ENCODE measurements at places on chromosomes 5 and 9.

DNA sequence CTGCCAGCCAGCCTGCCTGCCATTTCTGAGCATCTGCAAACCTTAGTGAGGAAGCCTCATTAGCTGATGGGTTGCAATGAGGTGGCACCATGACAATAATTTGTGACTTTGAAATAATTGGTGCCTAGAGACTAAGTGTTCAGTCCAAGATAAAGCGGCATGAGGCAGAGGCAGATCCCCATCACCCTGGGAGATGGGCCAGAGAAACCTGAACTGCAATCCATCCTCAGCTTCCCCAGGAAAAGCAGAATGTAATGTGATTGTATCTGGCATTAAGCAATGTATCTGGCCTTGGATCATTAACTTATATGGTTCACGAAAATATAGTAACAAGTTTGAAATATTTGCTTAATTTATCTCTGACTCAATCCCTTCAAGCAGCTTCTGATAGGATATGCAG is 101.0 kb downstream of the SPOCK1 start:
- no peak overlapping the region for H3K4me3 ChIP-seq
- H3K27ac ChIP-seq, result no peak overlapping the region
- H3K4me1 ChIP-seq, result no peaks in the 10 kb centered on the region

- H3K27me3 ChIP-seq, result no peaks in the 10 kb centered on the region
- H3K27ac ChIP-seq, result no peak overlapping the region
- H3K4me3 ChIP-seq, result no peak overlapping the region
- no peaks in the 10 kb centered on the region for H3K36me3 ChIP-seq
These were observed 112.6 kb downstream of the TMC1 start for GRCh38 chr9:72633966-72634365.

DNA sequence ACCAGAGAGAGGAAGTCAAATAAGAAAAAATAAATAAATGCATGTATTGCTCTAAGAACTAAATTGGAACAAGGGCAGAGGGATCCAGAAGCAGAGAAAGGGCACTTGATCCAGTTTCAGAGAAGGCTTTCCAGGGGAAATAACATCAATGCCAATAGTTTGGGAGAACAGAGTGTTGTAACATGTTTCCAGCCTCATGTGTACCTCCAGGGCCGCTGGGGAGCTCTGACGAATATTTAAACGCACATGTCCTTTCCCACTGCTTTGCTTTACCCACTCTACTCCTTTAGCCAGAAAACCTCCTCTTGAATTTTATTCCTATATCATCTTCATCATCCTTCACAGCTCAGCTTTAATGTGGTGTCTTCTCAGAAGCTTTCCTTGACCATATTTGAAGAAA is 233.7 kb downstream of the ENC1 start:
- DNase-seq, result no peak
- no peaks in the 10 kb centered on the region for H3K4me1 ChIP-seq
- H3K36me3 ChIP-seq, result no peaks in the 10 kb centered on the region

DNA sequence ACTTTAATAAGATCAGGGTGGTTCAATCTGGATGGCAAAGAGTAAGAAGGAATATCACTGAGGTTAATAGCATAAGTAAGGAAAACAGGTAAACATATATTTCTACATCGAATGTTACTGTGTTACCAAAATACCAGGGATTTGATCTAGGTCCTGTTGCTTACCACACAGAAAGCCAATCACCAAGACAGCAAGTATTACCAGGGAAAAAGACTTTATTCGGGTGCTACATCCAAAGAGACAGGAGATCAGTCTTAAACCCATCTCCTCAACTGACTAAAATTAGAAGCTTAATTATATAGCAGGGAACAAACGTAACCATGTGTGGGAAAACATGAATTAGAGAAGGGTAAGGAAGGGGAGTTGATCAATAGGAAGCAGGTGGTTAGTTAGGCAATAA is 500.1 kb downstream of the EFNA5 start:
- no peak for DNase-seq
- H3K4me1 ChIP-seq, result no peaks in the 10 kb centered on the region
- no peaks in the 10 kb centered on the region for H3K27me3 ChIP-seq
- no peak overlapping the region for H3K4me3 ChIP-seq
- H3K36me3 ChIP-seq, result no peaks in the 10 kb centered on the region

DNA sequence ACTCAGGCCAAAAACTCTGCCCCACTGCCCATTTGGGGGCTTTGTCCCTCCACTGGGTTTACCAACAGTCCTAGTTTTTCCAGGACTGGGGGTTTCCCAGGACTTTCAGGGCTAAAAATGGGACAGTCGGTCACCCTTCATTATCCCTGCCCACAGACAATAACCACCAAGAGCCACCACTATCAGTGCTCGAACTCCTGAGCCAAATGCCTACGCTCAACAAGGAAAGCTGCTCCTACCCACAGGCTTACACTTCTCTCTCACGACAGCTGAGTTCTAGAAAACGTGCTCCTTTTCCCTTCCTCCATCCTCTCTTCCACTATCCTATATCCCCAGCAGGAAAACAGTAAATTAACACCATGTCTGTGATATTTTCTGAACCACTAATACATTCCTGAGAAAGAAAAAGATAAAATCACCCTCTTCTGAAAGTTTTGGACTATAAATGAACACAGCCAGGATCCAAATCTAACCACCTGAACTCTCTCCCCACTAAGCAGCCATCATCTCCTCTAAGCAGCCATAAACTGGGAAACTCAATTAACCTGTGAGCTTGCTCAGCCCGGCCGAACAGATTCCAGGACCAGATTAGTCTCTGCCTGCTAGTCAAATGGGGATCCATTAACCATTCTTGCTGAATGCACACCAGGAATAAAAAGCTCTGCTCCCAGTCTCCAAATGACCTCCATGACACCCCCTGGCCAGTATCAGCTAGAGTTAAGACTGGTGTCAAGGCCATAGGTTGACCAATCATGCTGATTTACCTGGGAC is 41.8 kb downstream of the KLHL3 start:
- H3K27me3 ChIP-seq, result no peaks in the 10 kb centered on the region
- no peaks in the 10 kb centered on the region for H3K36me3 ChIP-seq
- DNase-seq, result no peak

- H3K36me3 ChIP-seq, result no peaks in the 10 kb centered on the region
- DNase-seq, result peak; percentile 73
- no peak overlapping the region for H3K4me3 ChIP-seq
- H3K27me3 ChIP-seq, result no peaks in the 10 kb centered on the region
These were observed 51.2 kb downstream of the RALGPS1 start for GRCh38 chr9:126965541-126966428.

GRCh38 chr9:89794918-89795317 is 190.1 kb downstream of the GADD45G start:
- no peak for DNase-seq
- H3K27me3 ChIP-seq, result no peaks in the 10 kb centered on the region
- no peaks in the 10 kb centered on the region for H3K4me1 ChIP-seq
- H3K4me3 ChIP-seq, result no peak overlapping the region
- no peak overlapping the region for H3K27ac ChIP-seq

DNA sequence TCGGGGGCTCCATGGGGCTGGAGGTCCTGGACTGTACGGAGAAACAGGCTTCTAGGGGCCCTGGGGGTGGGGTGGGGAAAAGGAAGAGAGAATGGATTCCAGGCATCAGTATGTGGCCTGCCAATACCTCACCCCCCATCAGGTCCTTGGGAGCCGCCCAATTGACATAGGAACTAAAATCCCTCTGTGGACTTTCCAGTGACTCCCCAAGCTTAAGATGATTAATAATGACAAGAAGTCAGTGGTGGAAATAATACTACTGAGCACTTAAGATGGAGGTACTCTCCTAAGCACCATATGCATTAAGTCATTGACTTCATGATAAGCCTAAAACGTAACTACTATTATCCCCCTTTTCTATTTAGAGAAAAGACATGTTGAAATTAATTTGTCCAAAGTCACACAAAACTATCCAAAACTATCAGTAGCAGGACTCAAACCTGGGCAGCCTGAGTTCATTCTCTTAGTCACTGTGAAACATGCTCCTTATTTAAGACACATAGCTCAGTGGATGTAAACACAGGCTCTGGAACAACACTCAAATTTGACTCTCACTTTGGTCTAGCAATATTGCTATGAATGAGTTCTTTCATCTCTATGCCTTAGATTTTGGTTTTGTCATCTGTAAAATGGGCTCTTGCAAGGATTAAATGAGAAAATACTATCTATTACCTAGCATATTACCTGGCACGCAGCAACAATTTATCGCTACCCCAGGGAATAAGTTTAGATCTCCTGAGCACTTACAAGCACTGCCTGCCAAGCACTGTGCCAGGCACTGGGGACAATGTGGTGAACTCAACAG is 9.5 kb downstream of the SPRY4 start:
- H3K4me3 ChIP-seq, result no peak overlapping the region
- no peaks in the 10 kb centered on the region for H3K27me3 ChIP-seq
- no peak overlapping the region for H3K27ac ChIP-seq
- peaks cover 7% of the 10 kb centered on the region for H3K4me1 ChIP-seq

DNA sequence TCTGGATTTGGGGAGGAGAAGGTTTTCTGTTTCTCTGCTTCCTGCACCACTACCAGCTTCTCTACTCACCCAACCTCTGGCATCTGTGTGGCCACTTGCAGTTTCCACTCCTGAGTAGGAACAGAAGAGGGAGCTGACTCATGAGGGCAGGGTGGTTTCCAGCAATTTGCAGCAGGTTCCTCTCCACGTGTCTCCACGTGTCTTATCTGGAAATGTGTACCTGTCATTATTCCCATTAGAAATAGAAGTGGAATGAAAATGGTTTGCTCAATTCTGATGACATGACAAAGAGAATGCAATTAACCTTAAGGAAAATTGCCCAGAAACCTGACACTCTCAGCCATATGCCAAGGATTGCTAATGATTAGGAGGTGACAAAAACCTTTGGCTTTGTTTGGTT is 33.0 kb downstream of the EGFLAM start:
- H3K27ac ChIP-seq, result no peak overlapping the region
- H3K27me3 ChIP-seq, result 0 out of 2 replicates have a peak, but pooled peaks cover 2% of the 10 kb centered on the region
- H3K36me3 ChIP-seq, result no peaks in the 10 kb centered on the region
- H3K4me1 ChIP-seq, result no peaks in the 10 kb centered on the region
- H3K4me3 ChIP-seq, result no peak overlapping the region

GRCh38 chr5:14956423-14957046 is 85.0 kb upstream of the ANKH start:
- no peaks in the 10 kb centered on the region for H3K27me3 ChIP-seq
- no peak for DNase-seq
- H3K4me3 ChIP-seq, result no peak overlapping the region
- no peak overlapping the region for H3K27ac ChIP-seq
